ENCODE measurements at places on chromosomes 2 and 18. TPM values are rescaled to one million over a fixed set of nuclear protein-coding genes. Genes with fewer than 3 reads are reported as not detected.

GRCh38 chr2:10957391-10957790 is 45.7 kb downstream of the KCNF1 start:
- no peak for DNase-seq

DNA sequence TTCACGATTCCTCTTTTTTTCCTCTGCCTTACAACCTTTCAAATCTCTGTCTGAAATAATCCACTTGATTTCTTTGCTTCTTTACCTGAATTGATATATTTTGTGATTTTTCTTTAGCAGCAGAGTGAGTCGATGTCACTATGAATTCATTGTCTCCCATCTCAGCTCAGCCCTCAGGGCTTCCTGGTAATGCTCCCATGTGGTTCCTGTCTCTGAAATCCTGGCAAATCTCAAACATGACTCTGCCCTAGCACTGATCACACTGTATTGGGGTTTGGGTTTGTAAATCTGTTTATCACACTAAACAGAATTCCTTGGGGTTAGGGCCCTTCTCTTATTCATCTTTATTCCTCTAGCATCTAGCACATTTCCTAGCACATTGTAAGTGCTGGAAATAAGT is 43.0 kb upstream of the MSTN start:
- no peak for DNase-seq

DNA sequence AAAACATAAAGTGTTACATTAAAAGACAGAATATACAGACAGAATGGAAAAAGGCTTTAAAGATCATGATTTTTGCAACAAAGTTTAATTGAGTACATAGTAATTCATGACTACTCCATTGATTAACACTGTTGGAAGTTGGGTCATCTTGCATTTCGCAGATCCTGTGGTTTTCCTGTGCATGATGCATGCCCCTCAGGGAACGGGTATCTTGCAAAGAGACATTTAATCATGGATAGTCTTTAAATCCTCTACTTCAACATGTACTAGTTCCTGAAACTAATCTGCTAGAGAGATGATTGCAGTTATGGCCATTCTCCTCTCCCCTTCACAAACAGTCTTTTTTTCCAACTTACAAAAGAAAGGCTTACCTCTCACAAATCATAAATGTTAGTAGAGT is 155.6 kb upstream of the DSEL start:
- no peak for DNase-seq

- DNase-seq: no peak
Measured at GRCh38 chr18:76432274-76432755, 62.7 kb downstream of the ZNF516 start.

- DNase-seq: no peak
Measured at GRCh38 chr2:191800874-191801273, 46.0 kb downstream of the CAVIN2 start.

- DNase-seq: peak; percentile 75
Measured at GRCh38 chr18:57780706-57781347, 22.3 kb downstream of the ATP8B1 start.

DNA sequence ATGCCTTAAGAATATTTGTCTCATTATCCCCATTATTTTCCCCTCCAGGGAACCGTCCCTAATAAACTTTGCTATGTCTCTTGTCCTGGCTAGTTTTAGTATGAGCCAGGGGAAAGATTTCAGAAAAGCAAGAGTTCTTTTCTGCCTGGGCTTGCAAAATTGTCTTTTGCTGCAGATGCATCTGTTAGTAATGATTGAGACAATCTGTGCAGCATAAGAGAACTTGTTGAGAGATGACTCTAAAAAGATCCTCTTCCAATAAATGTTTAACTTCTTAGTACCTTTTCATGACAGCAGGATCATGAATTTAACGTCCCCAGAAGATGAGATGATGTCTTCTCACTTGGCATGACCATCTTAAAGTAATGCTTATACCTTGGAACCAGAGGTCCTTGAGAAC is 172.5 kb upstream of the CREB1 start:
- no peak for DNase-seq

DNA sequence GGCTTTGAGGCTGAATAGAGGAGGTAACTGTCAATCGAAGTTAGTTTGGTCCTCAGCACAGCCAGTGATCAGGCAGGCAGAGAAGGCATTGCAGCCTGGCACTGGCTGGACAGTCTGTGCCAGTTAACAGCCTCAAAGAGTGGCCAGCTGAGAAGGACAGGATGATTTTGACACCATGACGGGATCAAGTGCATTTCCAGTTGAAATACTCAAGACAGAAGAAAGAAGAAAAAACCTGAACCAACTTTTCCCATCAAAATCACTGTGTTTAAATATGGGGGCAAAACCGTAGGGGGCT is 96.7 kb upstream of the ZCCHC2 start:
- no peak for DNase-seq

GRCh38 chr2:132871831-132872230 is 201.8 kb upstream of the LYPD1 start:
- DNase-seq: peak; percentile 66

GRCh38 chr2:234630801-234631261 is 133.9 kb upstream of the ARL4C start:
- DNase-seq: peak; percentile 11

- no peak for DNase-seq
Measured at GRCh38 chr18:6269660-6270332, 144.9 kb downstream of the L3MBTL4 start.

DNA sequence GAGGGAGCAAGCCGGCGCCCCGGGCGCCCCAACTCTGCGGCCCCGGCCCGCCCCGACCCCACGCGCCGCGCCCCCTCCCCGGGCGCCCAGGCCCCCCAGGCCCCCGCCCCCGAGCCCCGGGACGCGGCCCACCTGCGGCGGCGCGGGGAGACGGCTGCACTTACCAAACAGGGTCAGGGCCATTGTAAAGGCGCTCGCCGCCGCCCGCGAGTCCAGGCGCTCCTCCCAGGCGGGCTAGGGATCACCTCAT is 526 bp downstream of the CHN1 start:
- DNase-seq: no peak

DNA sequence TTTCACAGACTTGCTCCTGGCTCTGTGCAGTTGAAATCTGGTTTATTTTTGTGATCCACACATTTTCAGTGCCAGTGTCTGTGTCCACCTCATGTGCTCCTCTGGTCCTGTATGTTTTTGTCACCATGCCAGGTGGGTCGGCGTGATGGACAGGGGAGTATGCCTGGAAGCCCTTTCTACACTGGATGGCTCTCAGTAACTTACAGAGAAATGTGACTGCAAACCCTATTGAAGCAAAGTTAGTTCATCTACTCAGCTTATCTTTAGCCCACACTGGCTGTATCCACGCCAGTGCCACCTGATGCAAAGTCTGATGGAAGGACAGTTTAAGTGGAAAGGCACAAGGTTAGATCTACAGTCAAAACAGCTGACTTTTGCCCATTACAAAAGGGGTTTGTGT is 4.3 kb downstream of the IMPA2 start:
- DNase-seq: no peak

Gene PSMA8
- total RNA-seq: 6.3 TPM

Gene REG3A
- 3.6 TPM for total RNA-seq

Gene NR4A2
- total RNA-seq: 2.2 TPM

Gene FHOD3
- 59.7 TPM for total RNA-seq

Data from umbilical cord (tissue), 2 donors.